ENCODE measurements at places on chromosomes 2 and 18. TPM values are rescaled to one million over a fixed set of nuclear protein-coding genes. Genes with fewer than 3 reads are reported as not detected.

DNA sequence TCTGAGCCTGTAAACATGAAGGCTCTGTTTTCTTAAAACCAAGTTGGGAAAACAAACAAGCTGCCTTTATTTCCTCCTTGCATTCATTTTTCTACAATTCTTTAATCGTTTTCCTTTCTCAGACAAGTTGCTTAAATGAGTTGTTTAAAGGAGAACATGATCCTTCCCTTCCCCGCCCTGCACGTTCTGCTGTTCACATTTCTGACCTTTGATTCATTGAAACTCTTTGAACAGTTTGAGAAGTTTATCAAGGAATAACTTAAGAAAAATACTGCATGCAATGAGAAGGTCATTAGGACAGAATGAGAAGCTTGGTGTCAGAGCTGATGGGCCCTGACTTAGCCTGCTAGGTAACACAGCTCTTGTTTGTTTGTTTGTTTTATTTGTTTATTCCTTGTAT is 181.6 kb downstream of the PARD3B start:
- H3K27me3 ChIP-seq, result no peaks in the 10 kb centered on the region
- DNase-seq, result no peak
- peaks cover 13% of the 10 kb centered on the region for H3K4me1 ChIP-seq
- H3K4me3 ChIP-seq, result no peak overlapping the region

DNA sequence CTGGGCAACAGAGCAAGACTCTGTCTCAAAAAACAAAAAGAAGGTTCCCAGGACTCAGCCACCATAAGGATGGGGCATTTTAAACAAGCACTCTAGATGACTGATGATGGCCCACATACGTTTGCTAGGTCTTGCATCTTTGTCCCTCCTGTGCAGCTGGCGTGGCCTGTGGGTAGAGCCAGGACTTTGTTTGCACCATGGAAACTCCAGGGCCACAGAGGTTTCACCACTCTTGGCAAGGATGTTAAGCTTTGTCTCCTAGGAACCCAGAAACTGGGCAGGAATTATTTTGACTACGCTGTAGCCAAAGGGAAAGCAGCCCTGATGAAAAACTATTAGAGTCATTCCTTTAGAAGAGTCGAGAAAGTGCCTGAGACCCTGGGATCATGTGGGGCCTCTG is 75.3 kb upstream of the STPG4 start:
- H3K36me3 ChIP-seq, result no peaks in the 10 kb centered on the region
- DNase-seq, result peak; percentile 78
- no peaks in the 10 kb centered on the region for H3K27me3 ChIP-seq
- no peak overlapping the region for H3K27ac ChIP-seq

DNA sequence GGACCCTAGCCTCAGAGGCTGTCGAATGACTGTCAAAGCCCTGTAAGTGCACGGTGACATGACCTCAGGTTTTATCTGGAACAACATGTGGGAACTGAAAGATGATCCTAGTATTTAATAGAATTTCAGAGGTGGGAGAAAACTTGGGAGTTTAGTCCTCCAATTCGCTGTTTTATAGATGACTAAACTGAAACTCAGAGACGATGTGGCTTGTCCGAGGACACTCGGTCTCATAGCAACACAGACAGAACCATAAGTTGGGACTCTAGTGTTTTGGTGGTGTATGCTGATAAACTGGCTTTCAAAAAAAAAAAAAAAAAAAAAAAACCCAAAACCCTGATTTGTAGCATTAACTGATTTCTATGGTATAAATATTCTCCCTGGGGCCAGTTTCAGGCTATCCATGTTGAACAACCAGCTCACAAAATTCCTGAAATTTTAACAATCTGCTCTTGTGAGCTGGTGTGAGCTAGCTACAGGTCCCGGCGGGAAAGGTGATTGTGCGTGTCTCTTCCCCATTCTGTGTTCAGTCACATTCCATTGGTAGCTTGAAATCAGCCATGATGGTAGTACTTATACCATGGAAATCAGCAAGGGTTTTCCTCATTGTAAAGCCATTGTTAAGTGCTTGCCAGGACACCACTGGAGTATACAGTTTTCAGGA is 195.5 kb upstream of the EPAS1 start:
- peaks cover 4% of the 10 kb centered on the region for H3K36me3 ChIP-seq
- no peak for DNase-seq
- H3K27ac ChIP-seq, result no peak overlapping the region
- H3K4me3 ChIP-seq, result no peak overlapping the region

- no peaks in the 10 kb centered on the region for H3K4me1 ChIP-seq
- no peaks in the 10 kb centered on the region for H3K36me3 ChIP-seq
- H3K27me3 ChIP-seq, result no peaks in the 10 kb centered on the region
- H3K4me3 ChIP-seq, result no peak overlapping the region
- no peak overlapping the region for H3K27ac ChIP-seq
- DNase-seq, result no peak
Observed at GRCh38 chr2:194257095-194257494, 1399.9 kb upstream of the SLC39A10 start.

- peaks cover 22% of the 10 kb centered on the region for H3K4me1 ChIP-seq
- peak; percentile 64 for DNase-seq
- no peak overlapping the region for H3K27ac ChIP-seq
- no peaks in the 10 kb centered on the region for H3K27me3 ChIP-seq
Observed at GRCh38 chr2:71798266-71799012, 345.1 kb downstream of the DYSF start.

The ANKRD30BL gene
- total RNA-seq, result not detected

All from GM23248 (cell line).